ENCODE measurements at places on chromosomes 6 and 20.
A peak's percentile ranks its signal among the peaks of the same experiment; 100 is the strongest.

DNA sequence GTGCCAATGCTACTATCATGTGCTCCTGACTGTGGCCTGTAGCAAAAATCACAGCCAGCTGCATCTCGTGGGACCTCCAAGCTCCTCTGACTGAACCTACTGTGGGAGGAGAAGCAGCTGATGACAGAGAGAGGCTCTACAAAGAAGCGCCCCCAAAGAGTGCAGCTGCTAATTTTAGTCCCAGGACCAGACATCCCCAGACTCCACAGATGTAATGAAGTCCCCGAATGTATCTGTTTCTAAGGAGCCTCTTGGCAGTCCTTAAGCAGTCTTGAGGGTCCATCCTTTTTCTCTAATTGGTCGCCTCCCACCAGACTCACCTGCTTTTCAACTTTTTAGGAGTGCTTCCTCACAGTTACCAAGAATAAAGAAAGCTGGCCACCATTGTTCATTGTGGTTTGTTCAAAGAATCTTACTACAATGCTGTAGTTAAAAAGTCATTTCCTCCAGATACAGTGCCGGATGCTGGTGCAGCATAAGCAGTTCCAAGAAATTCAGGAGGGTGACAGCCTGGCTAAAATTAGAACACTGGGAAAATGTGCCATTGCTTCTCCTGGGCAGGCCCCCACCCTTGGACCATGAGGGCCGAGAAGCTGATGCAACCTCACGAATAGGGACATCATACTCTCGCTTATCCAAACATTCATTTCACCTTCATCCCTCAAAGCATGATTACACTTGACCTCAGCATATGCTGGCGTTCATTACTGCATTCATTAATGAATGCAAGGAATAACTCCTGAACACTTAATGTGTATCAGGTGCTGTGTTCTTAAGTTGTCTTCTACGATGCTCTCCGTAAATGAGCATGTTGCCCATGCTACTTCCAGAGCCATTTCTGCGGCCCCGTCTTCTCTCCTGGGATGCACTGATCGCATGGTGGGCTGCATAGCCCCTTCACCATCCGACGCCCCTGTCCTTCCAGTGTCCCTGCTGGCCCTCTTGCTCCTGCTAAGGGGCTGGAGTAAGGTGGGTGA, 66.4 kb downstream of the LY86 start:
- no peak for DNase-seq

- DNase-seq = no peak
Observed at GRCh38 chr20:36273414-36274180, 32.5 kb upstream of the DLGAP4 start.

DNA sequence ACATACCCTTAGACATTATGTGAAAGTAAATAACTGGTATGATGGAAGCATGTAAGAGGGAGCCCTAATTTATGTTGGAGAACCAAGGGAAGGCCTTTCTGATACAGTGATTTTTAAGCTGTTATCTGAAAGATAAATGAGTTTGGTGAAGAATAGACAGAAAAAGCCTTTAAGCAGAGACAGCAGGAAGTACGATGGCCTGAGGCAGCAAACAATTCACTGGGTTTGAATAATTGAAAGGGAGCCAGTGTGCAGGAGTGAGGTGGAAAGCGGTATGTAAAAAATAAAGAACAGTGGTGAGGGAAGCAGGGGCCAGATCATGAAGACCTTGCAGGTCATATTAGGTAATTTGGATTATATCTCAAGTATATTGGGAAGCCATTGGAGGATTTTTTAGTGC, 4.1 kb upstream of the RAB23 start:
- DNase-seq = no peak

DNA sequence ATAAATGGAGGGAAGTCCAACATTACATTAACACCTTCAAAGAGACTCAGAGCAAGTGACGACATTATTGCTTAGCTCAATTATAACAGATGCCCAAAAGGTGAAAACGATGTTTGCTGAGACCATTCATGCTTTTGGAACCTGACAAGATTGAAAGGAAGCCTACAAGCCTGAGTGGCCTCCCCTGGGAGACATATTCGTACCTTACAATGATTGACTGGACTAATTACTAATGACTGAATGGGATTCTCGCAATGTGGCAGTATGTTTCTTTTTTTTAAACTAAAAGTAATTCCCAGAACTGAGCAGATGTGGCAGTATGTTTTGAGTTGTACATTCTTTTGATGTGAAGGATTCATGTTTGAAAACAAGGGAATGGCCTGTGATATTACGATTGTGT, 49.9 kb downstream of the VEGFA start:
- no peak for DNase-seq

GRCh38 chr20:25984933-25985332, 288.3 kb upstream of the ZNF337 start:
- peak; percentile 7 for DNase-seq

DNA sequence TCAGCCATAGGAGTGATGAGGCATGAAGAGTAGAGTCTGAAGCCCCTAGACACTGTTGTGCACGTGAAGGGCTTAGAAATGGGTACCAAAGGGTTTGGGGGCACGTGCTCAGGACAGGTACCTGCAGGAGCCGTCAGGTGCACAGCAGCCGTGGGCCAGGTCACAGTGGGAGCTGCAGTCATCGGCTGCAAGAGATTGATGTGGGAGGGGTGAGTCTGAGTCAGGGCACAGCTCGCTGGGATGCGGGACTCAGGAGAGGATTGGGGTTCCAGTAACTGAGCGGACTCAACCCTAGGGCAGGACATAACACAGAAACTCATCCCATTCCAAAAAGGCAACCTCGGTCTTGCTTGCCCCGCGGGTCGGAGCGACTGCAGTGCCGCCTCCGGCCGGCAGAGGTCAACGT, 1.1 kb downstream of the DLK2 start:
- DNase-seq = no peak

DNA sequence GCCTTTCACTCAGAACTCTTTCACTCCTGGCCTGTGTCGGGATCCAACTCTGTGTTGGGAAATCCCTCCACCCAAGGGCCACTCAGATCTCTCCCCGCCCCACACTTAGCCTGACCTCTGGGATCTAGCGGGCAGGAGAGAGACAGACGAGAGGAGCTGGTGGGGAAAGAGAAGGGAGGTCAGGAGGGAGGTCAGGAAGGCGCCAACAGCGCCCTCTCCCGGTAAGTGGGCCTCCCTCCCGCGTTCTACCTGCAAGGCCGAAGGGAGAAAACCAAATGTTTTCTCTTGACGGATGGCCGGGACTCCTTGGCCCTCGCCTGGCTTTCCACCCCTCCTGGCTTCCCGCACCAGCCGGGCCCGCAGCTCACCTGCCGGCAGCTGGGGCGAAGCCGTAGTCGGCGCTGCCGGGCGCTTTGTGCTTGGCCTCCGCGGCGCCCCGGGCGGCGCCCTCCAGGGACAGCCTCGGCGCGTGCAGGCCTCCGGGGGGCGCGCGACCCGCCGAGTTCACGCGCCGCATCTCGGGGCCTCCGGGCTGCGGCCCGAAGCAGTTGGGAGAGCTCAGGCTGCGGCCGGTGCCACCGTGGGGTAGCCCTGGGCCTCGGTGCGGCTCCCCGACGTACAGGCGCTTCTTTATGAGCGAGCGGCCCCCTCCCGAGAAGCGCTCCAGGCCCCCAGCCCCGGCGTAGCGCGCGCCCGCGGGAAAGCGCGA, 38.2 kb downstream of the C6orf132 start:
- peak; percentile 62 for DNase-seq

GRCh38 chr6:160461641-160462040, 113.5 kb downstream of the SLC22A3 start:
- no peak for DNase-seq

GRCh38 chr20:58905236-58905635, 52.7 kb downstream of the GNAS start:
- no peak for DNase-seq

- no peak for DNase-seq
Observed at GRCh38 chr6:116512734-116513133, 1.3 kb downstream of the CALHM5 start.

- no peak for DNase-seq
Observed at GRCh38 chr20:23869520-23869919, 10.0 kb downstream of the CST5 start.

GRCh38 chr6:124479991-124480430, 482.2 kb upstream of the RNF217 start:
- no peak for DNase-seq

- no peak for DNase-seq
Observed at GRCh38 chr6:169958510-169958909, 207.1 kb downstream of the ERMARD start.

DNA sequence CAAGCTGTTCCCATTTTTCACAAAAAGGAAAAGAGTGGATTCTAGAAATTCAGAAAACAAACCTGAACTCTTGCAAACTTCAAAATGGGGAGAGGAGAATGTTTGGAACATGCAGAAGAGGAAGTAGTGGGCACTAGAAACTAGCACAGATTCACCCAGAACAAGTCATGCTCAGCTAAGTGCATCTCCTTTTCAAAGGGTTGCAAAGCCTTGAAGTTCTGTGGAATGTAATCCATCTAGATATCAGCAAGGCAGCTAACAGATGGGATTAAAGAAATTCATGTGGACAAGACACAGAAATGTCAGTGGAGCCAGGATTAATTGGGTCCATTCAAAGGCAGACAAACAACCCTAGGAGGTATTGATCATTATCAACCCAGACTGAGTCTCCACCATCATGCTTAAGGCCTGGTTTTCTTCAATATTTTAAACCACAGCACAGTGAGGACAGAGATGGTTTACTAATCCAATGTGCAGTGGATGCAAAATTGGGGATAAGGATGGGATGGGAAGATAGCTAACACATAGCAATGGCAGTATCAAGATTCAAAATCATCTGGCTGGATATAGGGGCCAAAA, 31.3 kb downstream of the KCNK5 start:
- no peak for DNase-seq

DNA sequence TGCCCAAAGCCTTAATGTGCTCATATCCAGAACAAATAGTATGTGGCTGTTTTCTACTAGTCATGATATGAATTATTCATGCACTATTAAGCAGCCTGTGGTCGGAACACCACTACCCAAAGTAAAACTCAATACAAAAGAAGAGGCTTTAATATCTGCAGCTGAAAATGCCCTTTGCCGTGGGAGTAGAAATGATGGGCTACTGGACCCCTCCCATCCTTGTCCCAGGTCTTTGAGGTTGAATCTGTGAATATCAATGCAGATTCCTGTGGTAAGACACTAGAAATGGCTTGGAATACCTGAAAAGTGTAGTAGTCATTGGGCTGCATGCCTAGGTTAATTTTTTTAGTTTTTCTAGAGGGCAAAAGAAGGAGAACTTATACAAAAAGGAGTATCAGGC, 303.7 kb downstream of the TBC1D7 start:
- no peak for DNase-seq

DNA sequence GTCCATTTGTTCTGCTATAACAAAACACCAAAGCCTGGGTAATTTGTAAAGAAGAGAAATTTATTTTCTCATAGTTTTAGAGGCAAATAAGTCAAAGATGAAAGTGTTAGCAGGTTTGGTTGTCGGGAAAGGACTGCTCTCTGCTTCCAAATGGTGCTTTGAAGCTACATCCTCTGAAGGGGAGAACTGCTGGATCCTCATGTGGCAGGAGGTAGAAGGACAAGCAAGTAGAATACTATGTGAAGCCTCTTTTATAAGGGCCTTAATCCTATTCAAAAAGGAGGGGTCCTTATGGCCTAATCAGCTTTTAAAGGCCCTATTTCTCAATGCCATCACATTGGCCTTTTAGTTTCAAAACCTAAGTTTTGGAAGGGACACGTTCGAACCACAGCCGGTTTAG, 826.0 kb upstream of the EPHA7 start:
- DNase-seq = no peak

DNA sequence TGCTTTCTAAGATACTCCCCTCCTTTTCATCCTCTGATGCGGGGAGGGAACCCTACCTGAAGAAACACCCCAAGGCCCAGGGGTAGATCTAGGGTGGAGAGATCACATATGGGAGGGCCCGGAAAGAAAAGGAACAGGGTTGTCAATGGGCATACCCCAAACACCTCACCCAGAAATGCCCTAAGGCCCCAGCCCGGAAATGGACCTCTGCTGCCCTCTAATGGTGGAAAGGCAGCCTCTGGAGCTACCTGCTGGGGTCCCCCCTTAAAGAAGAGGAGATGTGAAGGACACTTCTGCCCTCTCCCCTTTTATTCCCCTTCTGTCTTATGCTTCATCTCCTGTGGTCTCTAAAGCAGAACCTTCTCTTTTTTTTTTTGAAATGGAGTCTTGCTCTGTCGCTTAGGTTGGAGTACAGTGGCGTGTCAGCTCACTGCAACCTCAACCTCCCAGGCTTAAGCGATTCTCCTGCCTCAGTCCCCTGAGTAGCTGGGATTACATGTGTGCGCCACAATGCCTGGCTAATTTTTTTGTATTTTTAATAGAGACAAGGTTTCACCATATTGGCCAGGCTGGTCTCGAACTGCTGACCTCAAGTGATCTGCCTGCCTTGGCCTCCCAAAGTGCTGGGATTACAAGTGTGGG, 458 bp upstream of the ARMC12 start:
- peak; percentile 56 for DNase-seq

GRCh38 chr6:38517005-38517404, 122.7 kb downstream of the BTBD9 start:
- no peak for DNase-seq

DNA sequence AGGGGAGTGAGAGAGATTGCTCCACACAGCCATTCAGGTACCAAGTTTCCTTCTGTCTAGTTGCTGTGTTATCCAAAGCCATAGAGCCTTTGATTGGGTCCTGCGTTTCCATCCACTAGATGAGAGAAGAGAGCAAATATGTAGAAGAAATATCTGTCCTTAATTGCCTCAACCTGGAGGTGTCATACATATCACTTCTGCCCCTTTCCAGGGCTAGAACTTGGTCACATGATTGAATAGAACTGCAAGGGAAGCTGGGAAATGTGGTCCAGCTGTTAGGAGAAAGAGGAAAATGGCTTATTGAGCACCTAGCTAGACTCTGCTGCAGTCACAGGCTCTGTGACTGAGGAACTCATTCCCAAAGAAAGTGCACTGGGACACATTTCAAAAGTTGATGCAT, 115.6 kb upstream of the JAG1 start:
- no peak for DNase-seq

DNA sequence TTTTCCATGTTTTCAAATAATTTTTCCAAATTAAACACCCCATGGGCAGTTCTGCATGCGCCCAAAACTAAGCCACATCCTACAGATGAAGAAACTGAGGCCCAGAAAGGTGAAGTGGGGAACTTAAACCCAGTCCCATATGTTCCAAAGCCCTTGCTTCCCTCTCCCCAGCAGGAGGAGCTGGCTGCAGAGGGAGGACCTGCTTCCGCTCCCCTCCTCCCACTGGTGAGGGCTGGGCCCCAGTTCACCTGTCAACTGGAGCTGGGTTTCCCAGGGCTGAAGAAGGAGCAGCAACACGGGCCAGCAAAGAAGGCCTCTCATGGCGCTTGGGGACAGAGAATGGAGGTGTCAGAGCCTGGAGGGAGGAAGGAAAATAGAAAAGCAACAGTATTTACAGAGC, 1.4 kb upstream of the RBPJL start:
- no peak for DNase-seq

GRCh38 chr6:163923658-163924411, 509.3 kb downstream of the QKI start:
- no peak for DNase-seq

- no peak for DNase-seq
Observed at GRCh38 chr6:64113704-64114103, 478.1 kb downstream of the PHF3 start.

- DNase-seq = no peak
Observed at GRCh38 chr6:168078943-168079405, at the start of gene FRMD1. TSS of gene FRMD1 (minus strand) at chr6:168079212. CDS start at chr6:168079094, 118 bp downstream.

- DNase-seq = no peak
Observed at GRCh38 chr6:143545976-143546547, 34.5 kb upstream of the FUCA2 start.
